ENCODE measurements at places on chromosomes 1 and 21.

DNA sequence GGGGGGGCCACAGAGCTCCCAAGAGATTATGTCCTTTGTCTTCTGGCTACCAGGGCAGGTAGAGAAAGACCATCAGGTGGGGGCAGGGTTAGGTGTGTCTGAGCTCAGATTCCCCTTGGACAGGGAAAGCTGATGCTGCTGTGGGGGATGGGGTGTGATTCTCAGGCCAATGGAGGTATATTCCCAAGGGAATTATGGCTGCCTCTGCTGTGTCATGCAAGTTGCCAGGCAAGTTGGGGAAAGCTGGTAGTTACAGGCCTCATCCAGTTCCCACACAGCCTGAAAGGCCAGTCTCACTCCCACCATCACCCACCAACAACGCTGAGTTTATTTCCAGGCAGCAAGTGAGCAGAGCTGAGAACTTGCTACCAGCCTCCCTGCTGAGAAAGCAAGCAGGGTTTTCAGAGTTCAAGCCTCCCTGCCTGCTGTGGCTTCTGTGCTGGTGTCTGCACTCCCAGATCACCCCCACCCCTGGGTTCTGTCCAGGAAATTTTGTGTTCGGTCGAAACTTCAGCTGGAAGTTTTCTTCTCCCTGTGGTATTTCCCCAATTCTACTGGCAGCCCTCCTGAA lies 21.3 kb downstream of the IFI16 start:
- DNase-seq, result no peak

- peak; percentile 52 for DNase-seq
Measured at GRCh38 chr1:228487336-228488124, at the start of gene RNF187. RNF187 (plus strand) TSS chr1:228487382.

DNA sequence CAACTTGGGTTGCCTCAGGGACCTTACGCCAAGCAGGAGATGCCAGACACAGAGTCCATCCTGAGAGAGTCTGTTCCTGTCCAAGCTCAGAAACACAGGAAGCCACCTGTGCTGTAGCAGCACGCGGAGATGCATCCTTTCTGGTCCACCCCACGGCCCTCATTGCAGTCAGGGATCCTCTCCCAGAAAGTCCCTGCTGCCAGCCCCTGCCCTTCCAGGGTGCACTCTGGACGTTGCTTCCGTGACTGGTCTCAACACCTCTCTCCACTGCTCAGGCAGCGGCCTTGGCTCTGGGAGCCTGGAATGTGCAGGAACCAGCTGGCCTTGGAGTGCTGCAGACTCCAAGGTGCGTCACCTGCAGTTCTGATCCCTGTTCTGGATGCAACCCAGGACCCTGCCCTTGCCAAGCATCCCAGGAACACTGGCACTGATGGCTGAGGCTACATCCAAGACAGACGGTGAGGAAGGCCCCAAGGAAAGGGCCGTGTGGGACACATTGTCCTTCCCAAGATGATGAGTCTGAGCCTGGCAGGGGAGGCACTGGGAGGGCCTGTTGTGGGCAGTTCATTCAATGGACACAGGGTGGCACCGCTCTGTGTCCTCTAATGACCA lies 21.7 kb upstream of the COL6A1 start:
- no peak for DNase-seq

- DNase-seq, result no peak
Measured at GRCh38 chr1:235152235-235152634, 8.8 kb downstream of the RBM34 start.

GRCh38 chr1:232468249-232468648 lies 161.7 kb downstream of the SIPA1L2 start:
- DNase-seq, result no peak

DNA sequence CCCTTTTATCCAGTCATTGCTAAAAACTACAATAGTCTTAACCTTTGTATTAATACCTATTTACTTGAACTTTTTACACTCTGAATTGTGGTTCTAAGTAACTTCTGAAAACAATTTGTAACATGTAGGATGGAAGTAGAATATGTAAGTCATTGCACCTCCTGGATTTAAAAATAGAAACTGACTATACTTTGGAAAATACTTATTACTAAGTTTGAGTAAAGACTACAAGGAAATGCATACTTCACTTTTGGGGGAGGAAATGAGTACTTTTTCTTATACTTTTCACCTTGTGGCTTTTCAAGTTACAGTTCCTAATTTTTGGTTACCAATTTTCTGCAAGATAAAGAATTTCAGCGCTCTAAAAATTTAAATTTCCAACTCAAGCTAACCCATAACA lies 8.7 kb downstream of the RGS18 start:
- DNase-seq, result no peak

GRCh38 chr1:64516803-64517568 lies 47.1 kb downstream of the CACHD1 start:
- DNase-seq, result no peak

- DNase-seq, result no peak
Measured at GRCh38 chr1:178593515-178593914, 80.6 kb downstream of the TEX35 start.

GRCh38 chr1:25549273-25550154 lies 6.1 kb downstream of the LDLRAP1 start:
- DNase-seq, result peak; percentile 85

- no peak for DNase-seq
Measured at GRCh38 chr1:232743999-232744398, 61.2 kb upstream of the MAP10 start.

- DNase-seq, result peak; percentile 64
Measured at GRCh38 chr1:91884459-91885212, 1.3 kb downstream of the TGFBR3 start.

DNA sequence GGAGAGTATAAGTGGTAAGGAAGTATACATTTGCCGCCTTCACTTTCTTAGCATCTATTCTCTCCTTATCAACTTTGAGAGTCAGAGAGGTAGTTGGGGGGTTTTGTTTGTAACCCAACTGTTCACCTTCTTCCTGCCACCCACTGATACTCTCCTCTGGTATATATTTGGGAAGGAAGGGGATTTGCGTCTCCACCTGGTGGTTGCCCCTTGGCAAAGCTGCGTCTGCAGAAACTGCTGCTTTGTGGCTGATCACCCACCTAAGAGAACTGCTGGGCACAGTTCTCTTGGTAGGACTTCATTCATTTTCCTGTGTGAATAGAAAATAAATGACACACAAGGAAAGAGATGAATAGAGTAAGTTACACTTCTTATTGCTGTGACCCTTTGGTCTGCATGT lies 87.0 kb downstream of the SYT14 start:
- DNase-seq, result no peak

DNA sequence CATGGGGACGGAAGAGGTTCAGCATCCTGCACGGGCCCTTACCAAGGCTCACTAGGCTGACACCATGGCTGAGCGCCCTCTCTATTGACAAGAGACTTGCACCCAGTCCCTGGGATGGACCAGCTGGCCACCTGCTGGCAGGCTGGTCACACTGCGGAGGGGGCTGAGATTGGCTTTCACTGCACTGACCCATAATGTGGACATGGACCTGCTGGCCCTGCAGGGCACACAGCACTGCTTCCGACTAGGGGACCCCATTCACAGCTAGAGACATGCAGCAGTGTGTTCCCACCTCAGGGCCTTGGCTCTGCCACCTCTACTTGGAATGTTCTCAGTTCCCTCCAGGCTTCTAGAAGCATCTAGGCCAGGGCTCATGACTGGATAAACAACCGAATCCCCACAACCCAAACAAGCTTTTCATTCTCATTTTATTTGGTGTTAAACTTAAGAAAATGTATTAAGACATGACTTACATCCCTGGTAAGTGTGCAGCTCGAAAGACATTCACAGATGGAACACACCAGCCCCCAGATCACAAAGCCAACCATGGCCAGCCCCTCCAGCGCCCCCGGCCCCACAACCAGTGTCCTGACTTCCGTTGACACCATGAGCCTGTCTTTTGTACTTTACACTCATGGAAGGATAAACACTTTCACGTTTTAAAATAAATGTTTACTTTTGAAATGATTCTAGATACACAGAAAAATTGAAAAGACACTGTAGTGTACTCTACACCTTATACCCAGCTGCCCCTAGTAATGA lies 9.3 kb upstream of the SRARP start:
- DNase-seq, result peak; percentile 64

- DNase-seq, result no peak
Measured at GRCh38 chr1:24022581-24023361, 42.6 kb upstream of the SRSF10 start.

DNA sequence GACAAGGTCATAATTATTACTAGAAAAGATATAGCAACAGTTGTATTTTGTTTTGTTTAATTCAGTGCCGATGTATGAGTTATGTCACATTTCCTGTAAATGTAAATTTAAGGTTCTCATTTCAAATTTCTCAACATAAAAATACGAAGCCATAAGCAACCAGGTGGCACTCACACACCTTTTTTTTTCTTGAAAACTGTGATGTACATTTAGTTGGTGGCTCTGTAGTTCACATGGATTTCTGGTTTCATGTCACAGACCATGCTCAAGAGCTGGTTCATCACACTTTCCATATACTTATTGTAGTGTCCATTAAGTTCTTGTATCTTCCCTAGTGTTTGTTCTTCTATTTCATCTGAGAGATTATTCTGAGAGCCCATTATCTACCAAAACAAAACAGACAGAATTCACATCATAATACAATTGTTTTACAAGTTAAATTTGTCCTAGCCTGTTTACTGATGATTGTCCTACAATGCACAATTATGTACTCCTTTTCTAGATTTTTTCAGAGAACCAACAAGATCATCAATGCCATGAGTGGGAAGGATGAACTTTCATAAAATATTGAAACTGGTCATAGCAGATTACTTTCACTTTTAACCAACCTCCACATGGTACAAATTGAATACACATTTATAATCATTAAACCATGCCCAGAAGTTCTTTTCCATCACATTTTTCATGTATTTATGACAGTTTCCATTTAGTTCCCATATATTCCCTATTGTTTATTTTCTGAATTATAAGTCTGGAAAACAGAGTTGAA lies 17.1 kb downstream of the ATP6V1G3 start:
- DNase-seq, result no peak

DNA sequence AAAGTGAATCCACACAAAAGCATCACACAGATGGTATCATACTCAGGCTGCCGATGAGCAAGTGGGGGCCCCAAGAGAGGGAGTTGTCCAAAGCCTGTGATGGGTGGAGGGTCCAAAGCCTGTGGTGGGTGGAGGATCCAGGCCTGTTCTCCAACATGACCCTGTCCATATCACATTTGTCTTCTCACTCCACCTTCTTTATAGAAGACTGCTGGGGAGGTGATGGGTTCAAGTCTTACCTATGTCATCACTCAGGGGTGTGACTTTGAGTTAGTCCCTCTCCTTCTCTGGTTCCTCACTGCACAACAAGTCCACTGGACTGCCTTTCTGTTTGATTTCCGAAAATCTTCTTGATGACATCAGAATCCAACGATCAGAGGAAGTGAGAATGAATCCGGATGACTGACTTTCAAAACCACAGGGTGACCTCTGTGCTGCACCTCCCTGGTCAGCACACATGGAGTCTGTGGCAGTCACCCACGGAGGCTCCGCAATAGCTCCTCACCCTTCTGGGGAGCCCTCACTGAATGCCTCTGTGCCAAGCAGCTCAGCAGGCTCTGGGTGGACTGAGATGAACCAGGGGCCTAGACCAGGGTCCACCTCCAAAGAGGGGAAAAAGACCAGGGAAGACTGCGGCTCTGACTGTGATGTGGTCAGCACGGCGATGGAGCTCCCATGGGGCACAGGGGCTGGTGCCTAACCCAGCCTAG lies 166.8 kb downstream of the HIVEP3 start:
- DNase-seq, result peak; percentile 48

DNA sequence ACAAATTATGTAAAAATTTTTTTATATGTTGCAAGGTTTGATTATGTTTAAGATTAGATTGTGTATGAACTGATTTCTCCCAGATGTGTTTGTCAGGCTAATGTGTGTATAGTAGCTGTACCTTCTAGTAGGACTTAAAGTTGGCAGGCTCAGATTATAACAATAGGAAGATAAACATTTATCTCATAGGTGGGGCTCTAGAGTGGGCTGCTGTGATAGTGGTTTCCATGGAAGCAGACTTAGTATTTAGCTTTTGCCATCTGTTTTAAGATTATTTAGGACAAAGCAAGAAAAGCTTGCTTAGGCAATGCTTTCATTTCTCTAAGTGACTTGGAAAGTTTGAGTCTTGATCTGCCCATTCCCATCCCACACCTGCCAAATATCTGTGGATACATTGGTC lies 187.7 kb upstream of the CACYBP start:
- no peak for DNase-seq

GRCh38 chr1:209561532-209561931 lies 22.0 kb upstream of the CAMK1G start:
- no peak for DNase-seq

DNA sequence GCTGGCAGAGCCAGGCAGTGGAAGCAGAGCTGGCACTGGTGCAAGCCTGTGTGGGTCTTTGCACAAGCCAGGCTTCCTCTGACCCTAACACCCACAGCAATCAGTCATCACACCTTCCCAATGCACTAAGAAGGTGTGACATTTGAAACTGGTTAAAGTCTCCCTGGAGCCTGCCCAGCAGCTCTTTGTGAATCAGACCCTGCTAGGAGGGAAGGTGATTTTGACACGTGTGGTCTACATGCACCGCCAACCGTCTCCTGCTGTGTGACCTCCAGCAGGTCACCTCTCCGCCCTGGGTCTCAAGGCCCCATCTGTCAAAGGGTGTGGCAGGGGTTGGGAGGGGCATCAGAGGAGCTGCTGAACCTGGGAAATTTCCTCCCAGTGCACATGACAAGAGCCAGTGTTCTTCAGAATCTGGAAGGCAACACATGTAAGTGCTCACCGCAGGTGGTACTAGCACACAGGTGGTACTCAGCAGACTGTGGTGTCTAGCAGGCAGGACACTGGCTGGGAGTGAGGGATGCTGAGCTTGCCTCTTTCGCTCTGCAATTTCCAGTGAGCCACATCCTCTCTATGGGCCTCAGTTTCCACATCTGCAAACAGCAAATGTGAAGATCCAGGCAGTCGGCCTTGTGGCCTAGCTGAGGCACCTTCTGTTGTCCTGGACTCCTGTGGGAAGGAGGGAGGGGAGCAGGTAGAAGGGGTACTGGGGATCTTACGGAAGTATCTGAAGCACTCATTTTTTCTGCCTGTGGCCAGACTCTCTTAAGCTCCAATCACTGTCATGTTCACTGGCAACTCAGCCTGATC lies 123.2 kb downstream of the DMRTB1 start:
- DNase-seq, result no peak

DNA sequence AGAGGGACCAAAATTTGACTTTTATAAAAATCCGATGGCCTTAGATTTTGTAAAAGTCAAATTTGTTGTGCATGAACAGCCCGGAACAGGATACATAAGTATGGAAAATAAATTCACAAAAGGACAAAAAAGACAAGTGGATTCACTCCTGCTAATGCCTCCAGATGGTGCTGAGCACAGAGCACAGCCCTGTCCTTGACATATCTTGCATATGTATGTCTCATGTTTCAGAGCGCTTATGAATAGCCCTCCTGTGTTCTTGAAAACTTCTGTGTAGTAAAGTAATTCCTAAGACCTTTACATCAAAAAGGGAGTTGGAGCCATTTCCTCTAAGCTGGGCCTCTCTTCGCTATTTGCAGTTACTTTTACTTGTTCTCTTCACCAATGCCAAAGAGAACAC lies 110.7 kb upstream of the RAB3GAP2 start:
- no peak for DNase-seq

- no peak for DNase-seq
Measured at GRCh38 chr1:208098773-208099172, 145.4 kb downstream of the PLXNA2 start.

All from activated T-cell treated with anti-CD3 and anti-CD28 coated beads, Interleukin-2, amount 50 U/mL, for 48 hours (primary cell).